ENCODE measurements at places on chromosomes 12 and 14.

- DNase-seq, result no peak
These were observed 398.4 kb upstream of the NOVA1 start for GRCh38 chr14:26996246-26996645.

- no peak for DNase-seq
These were observed 42.3 kb downstream of the GNS start for GRCh38 chr12:64716839-64717455.

DNA sequence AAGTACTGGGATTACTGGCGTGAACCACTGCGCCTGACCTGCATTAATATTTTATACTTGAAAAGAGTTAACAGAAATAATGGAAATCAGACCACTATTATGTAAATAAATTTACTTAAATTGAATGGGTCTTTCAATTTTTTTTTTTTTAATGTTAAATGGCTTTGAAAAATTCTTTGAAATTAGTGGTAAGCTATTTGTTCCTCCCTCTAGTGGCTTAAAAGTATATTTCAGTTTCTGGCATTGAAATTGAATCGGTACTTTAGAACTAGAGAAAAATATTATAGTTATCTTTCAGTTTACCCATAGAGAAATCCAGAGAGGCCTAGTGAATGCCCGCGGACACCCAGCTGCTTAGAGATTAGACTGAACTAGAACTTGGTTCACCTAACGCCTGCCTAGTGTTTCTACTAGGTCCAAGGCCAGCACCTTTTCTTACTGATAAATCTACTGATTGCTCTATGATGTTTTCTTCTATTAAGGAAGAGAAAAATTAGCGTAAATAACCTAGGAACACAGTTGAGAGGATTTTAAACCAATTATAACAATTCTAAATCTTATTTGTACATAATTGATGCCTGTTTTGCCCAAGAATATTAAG lies 106.5 kb downstream of the EML1 start:
- DNase-seq, result no peak

GRCh38 chr12:50924439-50925341 lies 27.7 kb upstream of the HIGD1C start:
- peak; percentile 18 for DNase-seq

- DNase-seq, result no peak
These were observed 1.4 kb downstream of the LRFN5 start for GRCh38 chr14:41607966-41608663.

DNA sequence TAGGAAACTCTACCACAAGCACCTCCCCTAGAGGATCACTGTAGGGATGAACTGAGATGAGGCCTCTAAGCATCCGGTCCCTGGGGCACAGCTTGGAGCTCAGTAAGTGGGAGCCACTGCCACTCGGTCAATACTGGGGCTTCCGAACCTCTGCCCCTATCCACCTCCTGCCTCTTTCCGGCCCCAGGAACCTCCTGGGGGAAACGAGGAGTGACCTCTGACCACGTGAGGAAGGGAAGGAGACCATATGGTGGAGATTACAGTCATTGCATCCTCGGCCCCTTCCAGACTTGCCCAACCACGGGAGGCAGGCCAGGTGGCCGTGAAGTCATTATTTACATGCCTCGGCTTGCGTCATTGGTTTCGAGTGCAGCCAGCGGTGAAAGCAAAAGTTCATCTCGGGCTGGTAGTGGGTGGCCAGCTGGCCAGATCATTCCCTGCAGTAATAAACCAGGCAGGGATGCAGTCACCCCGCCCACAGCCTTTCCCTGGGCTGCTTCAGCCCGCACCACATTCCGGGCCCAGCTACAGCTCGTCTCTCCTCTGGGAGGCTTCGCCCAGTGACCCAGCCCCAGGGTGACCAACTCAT lies 65.4 kb downstream of the C14orf132 start:
- no peak for DNase-seq

- no peak for DNase-seq
These were observed 72.9 kb upstream of the SRSF5 start for GRCh38 chr14:69693801-69694729.

GRCh38 chr14:74231784-74232183 lies 7.5 kb upstream of the VSX2 start:
- DNase-seq, result no peak

DNA sequence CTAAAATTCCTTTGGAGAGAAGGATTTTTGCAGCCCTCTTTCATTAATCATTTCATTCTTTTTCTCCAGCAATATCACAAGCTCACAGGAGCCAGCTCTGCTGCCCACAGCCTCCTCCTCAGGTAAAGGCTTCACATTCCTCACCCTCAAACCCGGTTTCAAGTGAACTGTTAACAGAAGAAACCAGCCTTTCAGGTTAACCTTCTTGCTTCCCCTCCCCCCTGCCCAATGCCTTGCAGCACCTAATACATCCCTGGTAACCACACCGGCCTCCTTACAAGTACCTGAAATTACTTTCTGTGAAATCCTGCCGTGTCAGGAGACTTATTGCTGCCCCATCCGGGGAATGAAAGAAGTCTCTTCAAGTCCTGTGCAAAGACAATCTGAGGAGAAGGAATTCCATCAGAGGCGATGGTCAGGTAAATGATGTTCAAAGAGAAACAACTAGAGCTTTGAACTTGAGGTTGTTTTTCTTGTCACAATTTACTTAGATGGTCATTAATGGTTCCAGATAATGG lies 111.2 kb downstream of the MYRFL start:
- DNase-seq, result no peak

GRCh38 chr14:89245802-89246201 lies 171.2 kb downstream of the FOXN3 start:
- DNase-seq, result no peak

DNA sequence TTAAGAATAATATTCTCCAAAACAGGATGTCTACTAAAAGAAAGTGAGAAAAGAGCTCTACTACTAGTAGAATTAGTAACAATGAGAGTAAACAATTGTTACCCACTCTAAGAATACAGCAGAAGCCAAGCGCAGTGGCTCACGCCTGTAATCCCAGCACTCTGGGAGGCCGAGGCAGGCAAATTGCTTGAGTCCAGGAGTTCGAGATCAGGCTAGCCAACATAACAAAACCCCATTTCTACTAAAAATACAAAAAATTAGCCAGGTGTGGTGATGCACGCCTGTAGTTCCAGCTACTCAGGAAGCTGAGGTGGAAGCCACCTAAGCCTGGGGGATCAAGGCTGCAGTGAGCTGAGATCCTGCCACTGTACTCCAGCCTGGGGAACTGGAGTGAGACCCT lies 4.7 kb downstream of the DNAJC14 start:
- DNase-seq, result peak; percentile 22

DNA sequence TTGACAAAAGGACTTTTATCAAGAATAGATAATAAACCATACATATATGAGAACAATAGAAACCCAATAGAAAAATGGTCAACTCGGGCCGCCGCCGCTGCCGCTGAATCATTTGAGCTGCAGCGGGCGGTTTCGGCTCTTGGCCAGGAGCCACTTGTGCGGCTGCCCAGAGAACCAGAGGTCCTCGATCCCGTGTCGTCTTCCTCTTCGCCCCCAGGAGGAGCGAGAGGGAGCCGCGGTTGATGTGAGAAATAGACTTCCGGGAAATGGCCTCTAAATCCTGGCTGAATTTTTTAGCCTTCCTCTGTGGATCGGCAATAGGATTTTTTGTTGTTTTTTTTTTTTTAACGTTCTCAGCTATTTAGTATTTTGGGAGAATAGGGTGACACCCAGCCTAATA lies 44.8 kb downstream of the CPSF6 start:
- DNase-seq, result peak; percentile 49

DNA sequence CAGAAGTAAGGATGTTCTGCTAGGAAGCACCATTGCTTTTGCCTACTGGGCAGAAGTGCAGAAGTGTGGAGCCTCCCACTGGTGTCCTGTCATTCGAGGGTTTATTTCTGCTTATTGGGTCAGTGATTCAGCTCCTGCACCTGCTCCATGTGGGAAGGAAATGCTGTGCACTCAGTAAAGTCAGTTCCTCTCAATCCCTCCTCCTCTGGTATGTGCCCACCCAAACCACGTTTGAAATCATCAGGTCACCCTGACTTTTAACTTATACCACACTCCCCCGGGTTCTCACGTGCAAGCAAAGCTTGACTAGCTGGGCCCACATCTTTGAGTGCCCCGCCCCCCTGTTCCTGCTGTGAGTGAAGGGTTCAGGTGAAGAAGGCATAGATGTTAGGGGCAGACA lies 223.7 kb downstream of the CHST11 start:
- peak; percentile 39 for DNase-seq

GRCh38 chr12:19657118-19657731 lies 217.9 kb downstream of the AEBP2 start:
- no peak for DNase-seq

GRCh38 chr12:78392918-78393317 lies 471.7 kb upstream of the SYT1 start:
- no peak for DNase-seq

GRCh38 chr12:118103201-118103600 lies 610 bp downstream of the VSIG10 start:
- DNase-seq, result peak; percentile 12

- no peak for DNase-seq
These were observed 86.4 kb upstream of the RTL1 start for GRCh38 chr14:100989924-100990323.

DNA sequence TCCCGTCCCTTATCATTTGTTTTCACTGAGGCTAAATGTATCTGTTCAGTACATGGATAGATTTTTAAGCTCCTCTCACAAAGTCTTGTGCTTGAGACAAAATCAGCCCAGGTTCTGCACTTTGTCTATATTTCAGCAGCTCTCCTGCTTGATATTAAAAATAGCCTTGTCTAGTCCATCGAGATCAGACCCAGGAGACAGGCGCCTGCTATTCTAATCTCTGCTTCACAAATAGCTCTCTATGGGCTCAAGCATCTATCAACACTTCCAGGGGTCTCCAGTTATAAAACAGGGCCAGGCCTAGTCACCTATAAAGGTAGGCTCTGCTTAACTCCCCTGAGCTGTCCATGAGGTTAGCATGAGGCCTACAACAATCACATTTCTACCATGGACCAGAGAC lies 62.5 kb downstream of the ZFP36L1 start:
- no peak for DNase-seq
